ENCODE measurements at places on chromosomes 5 and 9.

DNA sequence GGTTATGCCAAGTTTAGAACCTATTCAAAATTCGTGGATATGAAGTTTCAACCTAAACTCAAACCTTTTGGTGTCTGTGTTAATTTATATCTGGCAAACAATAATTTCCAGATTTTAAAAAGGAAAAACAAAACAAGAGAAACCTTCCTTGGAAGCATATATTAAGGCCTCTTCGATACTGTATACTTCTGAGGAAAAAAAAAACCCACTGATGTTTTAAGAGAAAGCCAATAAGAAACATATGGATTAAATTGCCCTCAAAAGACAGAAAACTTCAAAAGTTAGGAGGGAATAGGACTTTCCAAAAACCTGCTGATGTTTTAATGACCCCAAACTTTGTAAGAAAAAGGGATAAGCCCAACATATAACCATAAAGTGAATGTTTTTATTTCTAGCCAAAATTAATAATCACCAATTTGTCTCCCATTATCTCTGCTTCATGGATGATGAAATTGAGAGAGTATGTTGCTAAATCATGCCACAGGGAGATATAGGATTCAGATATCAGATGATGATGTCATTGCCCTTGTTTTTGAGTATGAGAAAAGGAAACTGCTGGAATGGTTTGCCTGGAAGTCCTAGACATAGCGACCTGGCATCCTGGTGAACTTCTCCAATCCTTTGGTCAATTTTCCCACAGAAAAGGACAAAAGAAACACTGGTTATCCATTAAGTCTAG, 423.9 kb downstream of the DMRT2 start:
- no peak for DNase-seq

DNA sequence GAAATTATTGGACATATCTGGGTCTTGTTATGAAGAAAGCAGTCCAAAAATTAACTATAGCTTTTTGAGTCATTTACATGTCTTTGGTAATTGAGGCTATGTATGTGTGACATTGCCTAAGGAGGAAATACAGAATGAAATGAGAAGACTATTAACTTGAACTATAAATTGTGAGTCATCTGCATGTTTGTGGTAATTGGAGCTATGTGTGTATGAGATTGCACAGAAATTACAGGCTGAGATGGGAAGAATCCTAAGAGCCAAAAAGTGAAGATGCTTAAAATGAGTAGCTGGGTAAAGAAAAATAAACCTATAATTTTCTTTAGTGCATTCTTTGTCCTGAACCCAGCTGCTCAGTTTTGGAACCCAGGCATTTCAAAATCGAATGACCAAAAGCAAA, 747.6 kb upstream of the EDIL3 start:
- DNase-seq, result no peak

DNA sequence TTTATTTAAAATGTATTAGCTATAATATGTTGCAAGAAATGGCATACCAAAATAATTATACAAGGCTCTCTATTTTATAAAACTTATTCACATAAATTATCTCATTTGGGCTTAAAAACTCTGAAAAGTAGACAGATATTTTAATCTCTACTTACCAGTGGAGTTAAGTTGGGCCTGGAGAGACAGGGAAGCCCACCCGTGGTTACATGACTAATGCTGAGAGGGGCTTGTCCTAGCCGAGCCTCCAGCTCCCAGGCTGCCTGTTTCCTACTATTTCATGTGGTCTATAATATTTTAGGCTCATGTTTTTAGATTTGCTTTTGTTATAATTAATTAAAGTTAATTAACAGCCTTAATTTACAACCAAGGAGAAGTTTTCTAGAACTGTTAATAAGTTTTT, 20.9 kb upstream of the ASPN start:
- no peak for DNase-seq

GRCh38 chr9:99265691-99266090, 43.6 kb downstream of the SEC61B start:
- no peak for DNase-seq
